Fibroblast of the aortic adventitia (primary cell): ENCODE measurements at places on chromosomes 12 and 14. TPM values are rescaled to one million over a fixed set of nuclear protein-coding genes. Genes with fewer than 3 reads are reported as not detected.

The ATF7IP gene
- 48.1 and 164 TPM in 2 replicates for total RNA-seq

DNA sequence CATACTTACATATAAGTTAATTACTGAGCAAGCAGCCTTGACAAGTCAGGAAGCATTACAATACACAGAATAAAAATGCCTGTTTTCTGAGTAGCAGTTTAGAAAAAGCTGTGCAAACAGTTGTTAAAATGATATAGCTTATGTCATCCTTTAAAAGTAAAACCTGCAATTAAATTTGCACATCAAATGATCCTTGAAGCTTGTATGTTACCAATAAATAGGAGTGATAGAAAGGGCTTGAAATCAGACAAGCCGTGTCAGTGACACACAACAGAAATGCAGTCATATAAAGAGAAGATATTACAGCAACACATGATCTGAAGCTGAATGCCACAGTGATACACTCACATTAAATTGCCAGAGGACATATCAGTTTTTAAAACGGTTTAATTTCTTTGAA, 70.0 kb downstream of the EPS8 start:
- DNase-seq: no peak

GRCh38 chr12:92276276-92276675, 130.6 kb upstream of the BTG1 start:
- no peak for DNase-seq

DNA sequence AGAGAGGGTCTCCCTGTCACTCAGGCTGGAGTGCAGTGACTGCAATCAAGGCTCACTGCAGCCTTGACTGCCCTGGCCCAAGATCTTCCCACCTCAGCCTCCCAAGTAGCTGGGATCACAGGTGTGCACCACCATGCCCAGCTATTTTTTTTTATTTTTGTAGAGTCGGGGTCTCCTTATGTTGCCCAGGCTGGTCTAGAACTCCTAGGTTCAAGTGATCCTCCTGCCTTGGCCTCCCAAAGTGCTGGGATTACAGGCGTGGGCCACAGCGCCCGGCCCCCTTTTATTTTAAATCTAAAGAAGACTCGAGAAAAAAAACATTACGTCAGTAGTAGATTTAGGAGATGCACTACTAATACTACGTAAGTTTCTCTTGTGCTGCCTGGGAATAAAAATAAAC, 14.3 kb downstream of the FOS start:
- DNase-seq: no peak

The SMIM10L1 gene
- 6.5 and 8.3 TPM in 2 replicates for total RNA-seq

DNA sequence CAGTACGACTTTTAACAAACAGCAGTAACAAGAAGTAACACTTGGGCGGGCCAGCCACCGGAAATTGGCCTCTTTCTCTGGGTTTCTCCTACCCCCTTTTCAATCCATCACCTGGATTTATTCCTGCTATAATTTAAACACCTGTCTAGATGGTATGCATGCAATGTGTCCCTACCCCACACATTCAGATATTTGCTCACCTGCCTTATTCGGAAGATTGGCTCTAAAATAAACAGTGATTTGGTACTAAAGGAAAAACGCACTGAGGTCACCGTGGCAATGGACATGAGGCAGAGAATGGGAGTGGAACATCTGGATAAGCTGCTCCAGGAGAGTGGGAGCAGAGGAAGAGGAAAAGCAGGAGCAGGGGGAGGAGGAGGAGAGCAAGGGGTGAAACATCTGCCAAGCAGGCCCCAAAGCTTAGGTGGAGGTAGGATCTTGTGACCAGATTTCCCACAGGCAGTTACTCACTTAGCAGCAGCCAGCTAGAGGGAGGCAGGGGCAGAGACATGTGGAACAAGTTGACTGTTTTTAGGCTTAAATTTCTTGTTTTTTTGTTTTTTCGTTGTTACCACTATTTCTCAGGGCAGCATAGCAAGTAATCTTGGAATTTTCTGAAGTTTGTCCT, 150.9 kb downstream of the TTLL5 start:
- DNase-seq: no peak
